ENCODE measurements at places on chromosomes 4 and X.

DNA sequence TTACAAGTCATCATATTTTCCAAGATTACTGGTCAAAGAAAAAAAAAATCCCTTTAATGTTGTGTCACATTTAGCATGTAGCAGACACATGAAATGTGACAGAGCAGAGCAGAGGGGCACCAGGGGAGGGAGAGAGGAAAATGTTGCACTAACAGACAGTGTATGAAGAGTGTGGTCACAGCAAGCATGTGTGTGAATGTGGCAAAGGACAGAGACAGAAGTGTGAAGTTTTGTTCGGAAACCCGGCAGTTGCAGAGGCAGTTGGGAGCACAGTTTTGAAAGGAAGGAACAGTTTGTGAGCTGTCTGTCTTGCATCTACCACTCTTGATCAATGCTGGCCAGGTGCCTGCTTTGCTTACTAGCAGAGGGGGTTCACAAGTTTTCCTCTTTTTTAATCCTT lies 83.9 kb upstream of the MAP3K15 start:
- no peak for DNase-seq

DNA sequence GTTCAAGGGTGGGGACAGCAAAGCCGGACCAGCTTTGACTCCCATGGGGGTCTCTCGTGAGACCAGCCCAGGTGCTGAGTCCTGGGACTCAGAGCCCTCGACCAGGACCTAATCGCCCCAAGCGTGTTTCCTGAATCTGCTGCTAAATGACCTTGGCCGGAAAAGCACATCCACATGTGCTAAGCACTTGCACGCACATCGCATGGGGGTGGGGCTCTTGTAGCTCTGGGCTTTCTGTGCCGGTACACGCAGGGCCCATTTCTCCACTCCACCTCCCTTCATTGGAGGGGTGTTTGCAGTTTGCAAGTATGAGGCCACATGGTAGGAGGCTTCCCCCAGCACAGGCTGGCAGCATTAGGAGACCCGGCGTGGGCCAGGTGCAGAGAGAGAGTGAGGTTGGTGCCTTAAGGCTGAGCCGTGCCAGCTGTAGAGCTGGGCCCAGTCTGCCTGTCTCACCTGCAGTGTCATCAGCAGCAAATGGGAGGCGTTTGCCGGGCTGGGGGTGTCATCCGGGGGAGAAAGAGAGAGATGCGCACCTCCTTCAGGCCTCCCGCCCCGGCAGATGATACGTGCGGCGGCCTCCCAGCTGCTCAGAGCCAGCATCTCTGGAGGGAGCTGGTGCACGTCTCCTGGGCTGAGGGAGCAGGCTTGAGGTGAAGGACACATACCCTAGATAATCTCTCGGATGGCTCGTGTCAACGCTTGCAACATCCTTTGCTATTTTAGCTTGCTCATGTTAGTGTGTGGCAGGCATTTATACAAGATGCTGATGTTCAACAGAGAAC lies 45.2 kb upstream of the CLCN4 start:
- DNase-seq = no peak

DNA sequence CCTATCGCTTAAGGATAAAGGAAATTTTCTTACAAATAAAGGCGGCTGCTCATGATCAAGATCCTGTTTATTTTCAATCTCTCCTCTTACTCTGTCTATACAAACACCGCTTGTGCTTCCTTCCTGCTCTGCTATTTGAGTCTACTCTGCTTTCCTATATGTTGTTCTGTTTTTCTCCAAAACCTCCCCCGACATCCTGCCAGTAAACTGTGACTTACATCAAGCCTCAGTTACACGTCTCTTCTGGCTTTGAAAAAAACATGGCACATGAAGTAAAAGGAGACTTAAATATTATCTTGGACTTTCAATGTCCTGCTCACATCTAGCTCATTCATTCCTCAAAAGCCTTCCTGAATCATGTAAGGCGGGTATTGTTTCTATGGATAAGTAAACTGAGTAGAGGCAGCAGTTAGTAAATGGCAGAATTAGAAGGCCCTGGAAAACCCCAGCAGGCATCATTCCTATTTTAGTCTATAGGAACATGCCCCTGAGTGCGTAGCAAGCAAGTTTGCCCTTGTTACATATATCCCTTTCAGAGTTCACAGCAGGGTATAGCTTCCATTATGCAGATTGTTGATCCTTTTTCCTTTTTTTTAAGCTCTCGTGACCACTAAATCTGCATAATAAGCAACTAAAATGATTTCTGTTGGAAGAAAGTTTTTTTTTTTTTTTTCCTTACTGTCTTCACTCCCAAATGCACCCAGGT lies 280.1 kb downstream of the RAPGEF2 start:
- DNase-seq = no peak

- DNase-seq = no peak
Observed at GRCh38 chr4:169005453-169006099, 4.5 kb downstream of the CBR4 start.

GRCh38 chr4:55633903-55634302 lies 2.2 kb downstream of the NMU start:
- DNase-seq = no peak

GRCh38 chrX:49191574-49192011 lies 5.4 kb upstream of the PRICKLE3 start:
- DNase-seq = no peak

Data from stimulated activated CD8-positive, alpha-beta memory T cell treated with anti-CD3 and anti-CD28 coated beads, Interleukin-7, amount 100 ng/mL, for 1 hour (primary cell).